Stimulated activated CD8-positive, alpha-beta memory T cell treated with anti-CD3 and anti-CD28 coated beads, Interleukin-2, amount 100 ng/mL, for 1 hour (primary cell): ENCODE measurements at places on chromosomes 3 and 15.

GRCh38 chr3:187197335-187197649, at the start of gene RTP1:
Gene RTP1, plus strand, starts transcription at chr3:187197486. Its CDS starts 30 bp downstream, at chr3:187197516.
- DNase-seq, result no peak

- DNase-seq, result no peak
These were observed 12.0 kb upstream of the PPP1R2 start for GRCh38 chr3:195555110-195555509.

GRCh38 chr15:72489943-72490554, 15.9 kb downstream of the ARIH1 start:
- no peak for DNase-seq

- no peak for DNase-seq
These were observed 16.4 kb downstream of the CCDC12 start for GRCh38 chr3:46960081-46960701.

DNA sequence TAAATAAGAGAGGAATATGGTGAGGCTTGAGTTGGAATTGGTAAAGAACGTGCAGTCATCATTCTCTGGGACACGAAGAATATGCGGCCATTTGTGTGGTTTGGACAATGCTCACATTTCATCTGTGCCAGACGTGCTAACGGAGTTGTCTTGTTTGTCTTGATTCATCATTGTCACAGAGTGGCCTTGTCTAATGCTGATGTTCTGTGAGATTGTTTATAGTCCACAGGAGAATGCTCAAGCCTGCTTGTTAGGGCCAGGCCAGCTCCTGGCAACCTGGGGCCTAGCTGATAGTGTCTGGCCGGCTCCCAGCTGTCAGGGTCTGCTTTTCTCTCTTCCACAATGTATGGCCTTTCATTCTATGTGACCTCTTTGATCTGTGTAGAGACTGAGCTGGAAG, 384.7 kb downstream of the EDEM1 start:
- no peak for DNase-seq
